A549 (cell line): ENCODE measurements at places on chromosomes 5 and 9.

DNA sequence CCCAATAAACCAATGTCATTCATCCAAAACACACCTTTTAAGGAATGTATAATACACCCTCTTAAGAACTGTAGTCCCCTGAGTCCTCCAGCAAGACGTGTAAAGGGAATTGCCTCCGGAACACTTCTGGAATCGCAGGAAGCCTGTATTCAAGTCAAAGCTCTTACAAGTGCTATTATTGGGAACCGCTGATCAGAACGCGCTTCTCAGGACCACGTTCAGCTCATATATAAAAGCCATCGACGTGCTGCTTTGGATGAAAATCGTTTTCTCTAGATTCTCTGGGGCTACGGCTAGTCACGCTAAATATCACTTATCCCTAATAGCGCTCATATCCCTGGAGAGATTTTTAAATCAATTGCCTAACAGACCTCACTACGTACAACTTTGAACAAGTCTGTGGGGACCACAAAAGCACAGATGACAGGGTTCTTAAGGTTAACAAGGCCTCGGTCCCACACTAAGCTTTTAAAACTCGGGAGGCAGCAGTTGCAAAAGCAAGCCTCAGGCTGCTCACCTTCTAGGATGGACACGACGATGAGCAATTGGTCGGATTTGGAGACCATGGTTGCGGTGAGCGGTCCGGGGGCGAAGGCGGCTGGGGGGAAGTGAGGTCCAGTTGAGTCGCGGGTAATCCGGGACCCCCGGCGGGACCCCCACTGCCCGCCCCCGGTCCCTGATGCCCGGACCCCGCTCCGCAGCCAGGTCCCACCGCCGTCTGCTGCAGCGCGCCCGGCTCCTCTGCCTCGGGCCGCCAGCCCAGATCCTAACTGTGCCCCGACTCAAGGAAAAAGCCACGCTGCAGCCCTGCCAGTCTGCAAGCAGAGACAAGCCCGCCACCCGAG lies 548 bp downstream of the CEP120 start:
- DNase-seq, result peak; percentile 25

GRCh38 chr5:68749631-68750030 lies 344.2 kb upstream of the SLC30A5 start:
- DNase-seq, result no peak

DNA sequence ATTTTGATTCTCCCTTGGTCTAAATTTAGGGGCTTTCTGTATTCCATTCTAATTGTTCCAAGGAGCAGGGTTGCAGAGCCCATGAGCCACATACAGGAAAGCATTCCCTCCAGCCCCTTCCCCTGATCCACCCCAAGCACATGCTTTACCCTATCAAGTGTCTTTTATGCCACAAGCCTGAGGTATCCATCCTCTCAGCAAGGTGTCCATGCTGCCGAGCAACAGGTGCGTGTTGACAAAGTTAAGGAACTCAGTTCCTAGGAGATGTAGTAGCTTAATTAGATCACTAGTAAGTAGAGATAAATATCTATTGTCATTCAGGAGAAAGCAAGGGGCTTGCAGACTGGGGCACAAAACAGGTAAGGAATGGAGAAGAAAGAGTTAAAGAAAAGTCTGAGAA lies 57.8 kb downstream of the FEM1C start:
- DNase-seq, result no peak

DNA sequence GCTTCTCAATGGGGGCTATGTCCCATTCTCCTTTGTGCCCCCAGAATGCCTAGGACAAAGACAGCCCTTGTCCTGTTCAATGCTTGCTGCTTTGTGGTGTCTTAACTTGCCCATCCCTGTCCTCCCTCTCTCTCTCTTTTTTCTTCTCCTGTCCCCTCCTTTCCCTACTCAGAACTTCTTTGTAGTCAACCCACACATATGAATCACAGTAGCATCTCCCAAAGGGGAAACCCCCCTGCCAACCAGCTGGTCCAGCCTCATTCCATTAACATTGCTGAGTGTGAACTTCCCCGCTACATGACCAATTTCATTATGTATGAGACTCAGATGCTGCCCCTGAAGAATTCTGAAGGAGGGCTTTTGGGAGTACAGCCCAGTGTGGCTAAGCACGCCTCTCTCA lies 408.3 kb downstream of the ENC1 start:
- DNase-seq, result no peak

GRCh38 chr9:4168526-4168925 lies 131.3 kb downstream of the GLIS3 start:
- DNase-seq, result no peak

GRCh38 chr9:22105005-22105722 lies 96.1 kb upstream of the CDKN2B start:
- DNase-seq, result no peak

DNA sequence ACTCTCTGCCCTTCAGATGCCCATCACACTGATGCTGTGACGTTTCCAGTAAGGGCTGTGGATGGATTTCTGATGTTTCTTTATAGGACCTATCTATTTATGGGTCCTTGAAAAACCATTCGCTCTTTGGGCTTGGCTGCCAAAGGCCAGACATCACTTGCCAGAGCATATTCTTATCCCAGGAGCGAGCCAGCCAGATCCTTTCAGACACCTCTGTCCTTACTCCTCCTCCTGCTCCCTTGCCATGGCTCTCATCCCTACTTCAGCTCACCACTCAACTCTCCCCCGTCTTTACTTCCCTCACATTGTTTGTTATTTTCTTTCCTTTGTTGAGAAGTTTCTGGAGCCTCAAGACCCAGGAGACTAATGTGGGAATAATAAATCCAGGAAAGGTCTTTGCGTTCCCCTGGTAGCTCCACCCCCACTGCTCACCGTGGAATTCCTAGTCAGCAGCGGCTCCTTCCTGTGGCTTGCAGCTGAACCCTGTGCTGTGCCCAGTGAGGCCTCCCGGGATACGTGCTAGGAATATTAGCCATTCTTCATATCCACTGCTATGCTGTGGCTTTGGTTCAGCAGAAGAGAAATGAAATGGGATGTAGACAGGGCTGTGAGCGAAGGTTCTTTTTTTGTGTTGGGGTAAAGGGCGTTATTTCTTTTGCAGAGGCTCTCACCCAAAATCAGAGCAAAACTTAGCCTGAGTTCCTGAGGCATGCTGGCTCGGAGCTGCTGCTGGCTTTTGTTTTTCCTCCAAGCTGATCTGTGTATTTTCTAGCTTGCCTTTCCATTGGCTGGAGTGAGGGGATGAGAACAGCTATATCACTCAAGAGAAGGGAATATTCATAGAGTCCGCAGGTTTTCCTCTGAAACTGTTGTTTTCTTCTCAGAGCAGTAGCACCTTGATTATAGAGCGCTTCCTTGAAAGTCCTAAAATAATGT lies 171.1 kb downstream of the SAXO1 start:
- DNase-seq, result no peak

GRCh38 chr9:18739641-18740318 lies 265.8 kb downstream of the ADAMTSL1 start:
- no peak for DNase-seq

GRCh38 chr5:144015961-144016360 lies 154.5 kb downstream of the YIPF5 start:
- DNase-seq, result no peak

DNA sequence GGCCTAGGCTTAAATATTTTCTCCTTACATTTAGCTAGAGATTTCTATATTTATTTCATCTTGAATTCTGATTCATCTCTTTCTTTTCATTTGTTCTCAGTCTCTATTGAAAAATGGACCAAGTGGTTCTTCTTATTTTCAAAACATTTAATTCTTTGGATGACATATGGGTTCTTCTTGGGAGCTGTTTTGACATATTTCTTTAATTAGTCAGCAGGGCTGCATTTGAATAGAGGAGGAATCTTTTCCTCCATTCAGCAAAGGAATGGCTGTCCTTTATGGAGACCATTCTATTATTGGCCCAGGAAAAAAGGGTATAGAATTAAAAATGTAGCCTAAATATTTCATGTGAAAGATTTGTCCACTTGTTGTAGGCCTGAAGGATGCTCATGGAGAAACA lies 109.9 kb downstream of the RPS23 start:
- no peak for DNase-seq

GRCh38 chr5:147084702-147085101 lies 150.1 kb upstream of the STK32A start:
- DNase-seq, result no peak

GRCh38 chr9:131613921-131614320 lies 68.6 kb downstream of the PRRT1B start:
- DNase-seq, result no peak

GRCh38 chr9:109013679-109014607 lies 644 bp upstream of the CTNNAL1 start:
- no peak for DNase-seq

DNA sequence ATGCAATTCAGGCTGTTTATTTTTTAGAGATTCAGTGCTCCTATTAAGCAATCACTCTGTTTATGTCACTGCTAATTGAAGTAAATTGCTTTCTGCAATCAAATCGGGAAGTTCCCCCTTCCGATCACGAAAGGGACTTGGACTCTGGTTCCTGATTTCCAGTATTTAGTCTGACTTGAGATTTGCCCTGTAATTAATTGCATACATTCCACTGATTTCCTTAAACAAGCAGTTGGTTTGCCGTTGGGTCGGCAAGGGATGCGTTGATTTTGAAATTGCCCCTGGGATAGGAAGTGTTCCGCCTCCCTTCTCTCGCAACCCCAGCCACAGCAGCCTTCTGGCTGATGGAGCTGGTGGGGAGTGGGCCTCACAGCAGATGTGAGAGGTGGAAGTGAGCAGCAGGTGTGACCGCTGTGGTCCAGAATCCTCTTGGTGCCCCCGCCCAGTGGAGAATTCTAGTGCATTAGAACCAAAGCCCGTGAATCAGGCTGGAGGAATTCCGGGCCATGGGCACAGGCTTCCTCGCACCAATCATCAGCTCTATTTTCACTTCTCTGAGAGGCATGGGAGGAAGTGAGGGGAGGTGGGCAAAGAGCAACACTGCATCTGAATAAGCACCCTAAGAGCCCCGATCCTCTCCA lies 102.5 kb downstream of the SPRY4 start:
- no peak for DNase-seq

- DNase-seq, result no peak
These were observed 310.4 kb downstream of the GADD45G start for GRCh38 chr9:89915187-89915586.

GRCh38 chr9:104961238-104961637 lies 33.3 kb upstream of the ABCA1 start:
- DNase-seq, result peak; percentile 18

GRCh38 chr9:15248621-15249020 lies 58.4 kb downstream of the TTC39B start:
- DNase-seq, result no peak

DNA sequence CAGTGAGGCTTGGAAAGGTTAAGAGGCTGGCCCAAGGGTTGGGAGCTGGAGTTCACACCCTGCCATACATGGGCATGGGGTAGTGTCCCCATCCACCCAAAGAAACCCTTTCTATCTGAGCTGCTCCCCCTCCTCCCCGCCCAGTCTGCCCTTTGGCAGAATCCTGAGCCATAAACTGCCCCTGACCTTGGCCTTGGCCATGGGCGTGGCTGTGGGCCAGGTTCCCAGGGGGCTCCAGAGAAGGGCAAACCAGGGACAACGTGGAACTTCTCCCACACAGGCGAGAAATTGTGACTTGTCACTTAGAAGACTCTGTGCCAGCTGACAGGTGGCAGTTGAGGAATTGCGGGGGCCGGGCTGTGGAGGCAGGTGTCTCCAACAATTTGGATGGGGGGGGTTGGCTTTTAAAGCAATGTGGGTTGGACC lies 4.8 kb downstream of the FAM78A start:
- DNase-seq, result no peak

GRCh38 chr5:156922207-156922792 lies 40.7 kb downstream of the TIMD4 start:
- DNase-seq, result no peak

DNA sequence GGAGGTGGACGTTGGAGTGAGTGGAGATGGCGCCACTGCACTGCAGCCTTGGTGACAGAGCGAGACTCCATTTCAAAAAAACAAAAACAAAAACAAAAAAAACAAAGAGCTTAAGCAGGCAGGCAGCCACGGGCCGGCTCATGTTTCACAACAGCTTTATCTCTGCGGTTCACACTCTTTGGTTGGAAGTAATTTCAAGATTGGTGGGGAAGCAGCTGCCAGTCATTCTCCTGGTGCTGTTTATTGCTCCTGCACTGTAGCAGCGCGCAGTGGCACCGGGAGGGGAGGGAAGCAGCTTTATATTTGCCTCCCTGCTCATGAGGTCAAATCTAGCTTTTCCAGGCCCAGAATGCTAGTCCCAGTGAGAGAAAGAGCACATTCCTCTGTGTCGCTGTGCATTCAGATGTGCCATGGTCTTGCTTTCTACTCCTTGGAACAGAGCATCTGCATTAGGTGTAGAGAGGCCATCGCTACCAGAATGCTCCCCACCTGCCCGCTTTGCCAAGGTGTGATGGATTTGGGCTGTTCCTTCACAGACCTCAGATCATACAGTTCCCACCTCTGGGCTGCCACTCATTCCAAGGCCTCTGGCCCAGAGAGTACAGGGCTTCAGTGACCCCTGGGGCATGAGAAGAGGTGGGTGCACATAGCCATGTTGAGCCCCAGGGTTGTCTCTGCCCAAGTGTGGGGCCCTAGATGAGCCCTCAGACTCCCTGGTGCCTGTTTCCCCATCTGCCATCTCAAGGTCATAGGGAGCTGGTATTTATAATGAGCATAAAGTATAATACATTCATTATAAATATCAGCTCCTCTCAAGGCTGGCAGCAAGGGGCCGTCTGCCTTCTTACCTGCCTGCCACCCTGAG lies 270.4 kb downstream of the MED10 start:
- DNase-seq, result no peak

GRCh38 chr5:109468737-109469420 lies 59.1 kb upstream of the PJA2 start:
- peak; percentile 88 for DNase-seq

GRCh38 chr5:134554319-134555222 lies 29.1 kb downstream of the JADE2 start:
- peak; percentile 85 for DNase-seq

DNA sequence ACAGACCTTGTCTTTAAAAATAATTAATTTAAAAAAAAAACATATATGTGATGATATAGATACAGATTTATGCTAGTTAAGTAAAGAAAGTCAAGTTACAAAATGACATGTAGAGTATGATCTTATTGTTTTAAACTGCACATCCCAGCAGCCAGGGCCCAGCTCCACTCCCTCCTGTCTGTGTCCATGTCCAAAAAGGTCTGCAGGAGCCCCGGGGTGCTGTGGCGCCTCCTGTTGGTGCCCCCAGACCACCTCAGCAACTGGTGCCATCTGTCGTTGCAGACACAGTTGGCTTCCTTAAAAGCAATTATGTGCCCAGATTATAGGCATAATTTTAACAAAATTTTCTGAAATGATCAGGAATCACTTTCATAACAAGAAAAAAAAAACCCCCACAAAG lies 33.3 kb downstream of the IPPK start:
- DNase-seq, result no peak

DNA sequence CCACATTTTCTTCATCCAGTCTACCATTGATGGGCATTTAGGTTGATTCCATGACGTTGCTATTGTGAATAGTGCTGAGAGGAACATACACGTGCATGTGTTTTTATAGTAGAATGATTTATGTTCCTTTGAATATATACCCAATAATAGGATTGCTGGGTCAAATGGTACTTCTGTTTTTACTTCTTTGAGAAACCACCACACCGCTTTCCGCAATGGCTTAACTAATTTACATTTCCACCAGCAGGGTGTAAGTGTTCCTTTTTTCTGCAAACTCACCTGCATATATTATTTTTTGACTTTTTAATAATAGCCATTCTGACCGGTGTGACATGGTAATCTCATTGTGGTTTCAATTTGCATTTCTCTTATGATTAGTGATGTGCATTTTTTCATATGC lies 82.2 kb upstream of the RFX3 start:
- no peak for DNase-seq
